NCI-H460 (cell line): ENCODE measurements at places on chromosomes 6 and 20. TPM values are rescaled to one million over a fixed set of nuclear protein-coding genes. Genes with fewer than 3 reads are reported as not detected.

- peak; percentile 2 for DNase-seq
Measured at GRCh38 chr6:84033523-84034451, at the start of gene MRAP2. MRAP2 (plus strand) TSS chr6:84033772; CDS start chr6:84055319, 21,547 bp downstream.

- DNase-seq = no peak
Measured at GRCh38 chr6:61586934-61587537, 699.0 kb downstream of the KHDRBS2 start.

DNA sequence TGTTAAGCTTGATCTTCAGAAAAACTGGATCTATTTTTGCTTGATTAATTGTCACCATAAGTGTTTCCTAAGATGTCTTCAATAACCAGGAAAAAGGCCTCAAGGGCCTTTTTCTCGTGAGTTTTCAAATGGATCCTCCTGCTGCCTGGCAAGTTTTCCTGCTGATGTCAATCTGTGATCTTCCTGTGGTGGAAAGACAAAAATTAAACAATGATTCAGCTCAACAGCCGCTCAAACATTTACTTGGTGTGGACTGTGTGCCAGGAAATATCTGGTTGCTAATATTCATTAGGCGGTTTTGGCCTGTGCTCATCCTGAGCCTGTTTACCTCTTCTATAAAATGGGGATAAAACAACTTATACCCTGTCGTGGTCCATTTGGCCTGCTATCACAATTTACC, 35.4 kb upstream of the SSTR4 start:
- DNase-seq = no peak

GRCh38 chr6:8589941-8590729, 154.8 kb upstream of the SLC35B3 start:
- peak; percentile 1 for DNase-seq

- DNase-seq = no peak
Measured at GRCh38 chr6:138331444-138331843, 46.3 kb upstream of the SMIM28 start.

GRCh38 chr6:126339796-126340609, at the start of gene CENPW:
CENPW (plus strand) TSS chr6:126340115; CDS start chr6:126340274, 159 bp downstream.
- DNase-seq = peak; percentile 81

GRCh38 chr20:49216991-49217578, 2.1 kb upstream of the DDX27 start:
- peak; percentile 88 for DNase-seq

NR2E1 gene
- not detected in 2 replicates for total RNA-seq

GRCh38 chr20:19826179-19826914, 68.3 kb downstream of the RIN2 start:
- DNase-seq = no peak

DNA sequence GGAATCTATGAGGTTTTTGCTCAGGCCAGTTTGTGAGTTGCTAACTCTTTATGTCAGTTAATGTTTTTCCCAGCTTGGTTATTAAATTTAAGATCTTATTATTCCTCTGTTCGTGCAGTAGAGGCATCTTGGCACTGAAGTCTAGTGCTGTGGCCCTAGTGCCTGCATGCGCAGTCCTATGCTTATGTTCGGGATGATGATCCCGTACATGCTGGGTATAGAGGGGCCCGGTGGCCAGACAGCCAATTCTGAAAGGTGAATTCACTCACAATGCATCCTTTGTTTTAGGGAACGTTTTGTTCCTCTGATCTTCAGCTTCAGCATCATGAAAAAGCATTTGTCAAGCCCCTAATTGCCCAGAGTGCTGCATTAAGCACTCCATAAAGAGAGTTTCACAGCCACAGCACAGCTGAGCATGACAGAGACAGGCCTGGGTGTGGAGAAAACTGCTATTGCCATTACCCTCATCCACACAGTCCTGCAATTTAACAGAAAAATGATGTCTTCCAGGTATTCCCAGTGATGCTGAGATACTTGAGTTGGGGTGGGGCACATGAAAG, 39.8 kb upstream of the BACH2 start:
- DNase-seq = no peak

TRIM40 gene
- total RNA-seq = not detected in 2 replicates

PGK2 gene
- total RNA-seq = not detected in 2 replicates

DNA sequence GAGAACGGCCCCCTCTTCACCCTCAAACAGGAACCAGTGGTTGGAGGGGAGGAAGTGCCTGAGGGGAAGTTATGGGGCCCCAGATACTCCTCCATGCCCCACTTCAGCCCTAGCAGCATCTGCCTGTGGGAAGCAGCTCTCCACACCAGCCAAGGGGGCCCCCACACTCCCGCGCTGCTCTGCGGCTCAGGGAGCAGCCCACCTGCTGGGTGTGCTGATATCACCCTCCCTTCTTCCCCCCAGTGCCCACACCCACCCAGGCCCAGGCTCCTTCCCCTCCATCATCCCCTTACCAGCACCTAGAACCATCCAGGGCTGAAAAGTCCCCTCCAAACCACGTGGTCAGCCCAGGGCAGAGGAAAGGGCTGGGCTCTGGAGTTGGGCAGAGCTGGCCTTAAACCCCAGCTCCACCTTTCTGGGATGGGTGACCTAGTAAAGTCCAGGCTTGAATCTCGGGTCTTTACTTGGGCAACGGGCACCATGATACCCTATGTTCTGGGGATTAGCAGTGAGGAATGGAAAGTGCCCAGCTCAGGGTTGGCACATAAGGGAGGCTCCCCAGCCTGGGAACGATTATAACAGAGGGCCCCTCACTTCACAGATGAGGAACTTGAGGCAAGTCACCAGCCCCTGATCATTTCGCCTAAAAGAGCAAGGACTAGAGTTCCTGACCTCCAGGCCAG, 663 bp downstream of the LST1 start:
- DNase-seq = no peak

PRR3 gene
- total RNA-seq = 9.1 and 9.6 TPM in 2 replicates

GRCh38 chr6:139569566-139569965, 195.1 kb upstream of the CITED2 start:
- no peak for DNase-seq

GRCh38 chr6:43278524-43279078, 19.5 kb upstream of the SLC22A7 start:
- no peak for DNase-seq

DNA sequence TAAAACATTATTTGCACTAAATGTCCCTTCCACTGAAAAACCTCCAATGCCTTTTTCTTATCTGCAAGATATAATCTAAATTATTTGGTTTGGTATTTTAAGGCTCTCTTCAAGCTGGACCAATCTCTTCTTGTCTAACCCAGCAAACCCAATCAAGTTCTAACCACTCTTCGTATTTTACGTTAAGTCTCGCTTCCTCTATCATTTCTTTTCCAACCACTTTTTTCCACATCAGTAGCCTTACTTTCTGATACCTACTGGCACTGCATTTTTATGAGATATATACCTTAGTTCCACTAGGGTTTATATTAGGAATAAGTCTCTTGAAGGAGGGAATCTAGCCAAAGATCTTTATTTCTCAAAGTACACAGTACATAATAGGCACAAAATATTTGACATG, 19.1 kb downstream of the FBXL4 start:
- DNase-seq = no peak

DNA sequence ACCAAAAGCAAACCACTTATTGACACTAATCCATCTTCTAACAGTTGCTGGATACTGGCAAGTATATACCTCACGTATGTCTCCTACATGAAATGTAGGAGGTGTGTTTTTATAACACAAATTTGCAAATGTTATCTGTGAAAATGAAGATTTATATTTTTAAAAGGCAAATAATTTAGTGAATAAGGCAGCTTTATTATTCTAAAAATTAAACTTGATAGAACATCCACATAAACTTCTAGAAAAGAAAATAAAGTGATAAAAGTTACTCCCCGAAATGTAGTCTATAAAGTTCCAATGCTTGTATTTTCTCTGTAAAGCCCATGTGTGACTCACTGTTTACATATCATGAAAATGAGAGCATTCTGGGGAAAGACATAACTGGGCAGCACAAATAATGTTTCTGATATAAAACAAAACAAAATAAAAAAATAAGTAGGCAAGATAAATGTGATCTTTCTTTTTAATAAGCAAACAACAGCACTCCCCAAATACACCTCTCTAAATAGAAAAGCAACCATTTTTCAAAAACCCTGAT, 84.4 kb downstream of the MAP7 start:
- DNase-seq = no peak

GRCh38 chr6:121235386-121235785, 98.9 kb downstream of the TBC1D32 start:
- no peak for DNase-seq

- DNase-seq = no peak
Measured at GRCh38 chr6:118246406-118246805, 301.7 kb upstream of the PLN start.

DNA sequence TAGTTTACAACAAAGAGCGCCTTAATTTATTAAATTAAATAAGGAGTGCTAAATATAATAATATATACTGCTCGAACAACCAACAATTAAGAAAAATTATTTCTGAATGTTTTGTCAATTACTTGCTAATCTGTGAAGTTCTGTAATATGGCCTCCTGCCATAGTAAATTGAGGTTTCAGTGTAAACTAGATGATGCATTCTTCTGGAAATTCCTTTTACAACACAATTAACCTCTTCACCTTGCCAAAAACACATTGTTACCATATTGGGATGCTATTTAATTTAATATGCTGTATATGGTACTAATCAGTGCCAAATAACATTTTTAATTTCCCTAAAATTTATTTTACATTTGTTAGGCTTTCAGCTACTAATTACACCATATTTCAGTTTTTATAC, 808.4 kb upstream of the CITED2 start:
- DNase-seq = no peak

UFL1 gene
- 24.8 and 33.1 TPM in 2 replicates for total RNA-seq

- no peak for DNase-seq
Measured at GRCh38 chr6:35713006-35713767, 23.6 kb upstream of the ARMC12 start.

DNA sequence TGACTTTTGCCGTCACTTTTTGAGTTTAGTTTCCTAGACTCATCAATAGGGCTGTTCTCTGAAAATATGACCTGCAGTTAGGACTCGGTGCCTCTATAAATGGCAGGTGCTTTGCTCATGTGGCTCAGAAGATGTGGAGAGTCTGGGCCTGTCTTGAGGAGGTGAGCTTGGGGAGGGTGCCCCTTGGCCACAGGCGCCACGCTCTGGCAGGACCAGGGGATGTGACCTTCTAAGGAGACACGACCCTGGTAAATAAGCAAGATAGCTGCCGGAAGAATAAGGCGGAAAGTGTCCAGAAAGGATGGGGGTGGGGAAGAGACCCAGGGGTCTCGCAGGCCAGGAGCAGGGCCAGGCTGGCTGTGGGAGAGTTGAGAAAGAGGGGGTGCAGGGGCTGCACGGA, 46.6 kb downstream of the TMEM242 start:
- DNase-seq = no peak

DNA sequence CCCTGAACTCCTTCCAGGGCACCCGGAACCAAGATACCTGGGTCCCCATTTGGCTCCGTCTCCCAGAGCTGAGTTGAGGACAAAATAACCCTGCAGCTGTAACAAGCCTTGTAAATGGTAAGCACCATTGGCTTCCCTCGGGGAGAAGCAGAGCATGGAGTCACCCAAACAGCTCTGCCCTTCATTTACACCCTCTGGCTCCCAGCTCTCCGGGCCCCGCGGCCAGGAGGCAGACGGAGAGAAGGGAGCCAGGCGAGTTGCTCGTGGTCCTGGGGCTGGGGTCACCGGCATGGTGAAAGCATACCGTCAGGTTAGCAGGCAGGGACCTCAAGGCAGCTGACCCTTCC, 2.1 kb downstream of the TFEB start:
- no peak for DNase-seq

- no peak for DNase-seq
Measured at GRCh38 chr6:20693466-20694063, 159.3 kb downstream of the CDKAL1 start.

- no peak for DNase-seq
Measured at GRCh38 chr6:169853196-169854082, 102.0 kb downstream of the ERMARD start.

- DNase-seq = no peak
Measured at GRCh38 chr6:22043284-22043962, 253.4 kb downstream of the PRL start.

- DNase-seq = no peak
Measured at GRCh38 chr6:8819446-8819845, 384.1 kb upstream of the SLC35B3 start.

DNA sequence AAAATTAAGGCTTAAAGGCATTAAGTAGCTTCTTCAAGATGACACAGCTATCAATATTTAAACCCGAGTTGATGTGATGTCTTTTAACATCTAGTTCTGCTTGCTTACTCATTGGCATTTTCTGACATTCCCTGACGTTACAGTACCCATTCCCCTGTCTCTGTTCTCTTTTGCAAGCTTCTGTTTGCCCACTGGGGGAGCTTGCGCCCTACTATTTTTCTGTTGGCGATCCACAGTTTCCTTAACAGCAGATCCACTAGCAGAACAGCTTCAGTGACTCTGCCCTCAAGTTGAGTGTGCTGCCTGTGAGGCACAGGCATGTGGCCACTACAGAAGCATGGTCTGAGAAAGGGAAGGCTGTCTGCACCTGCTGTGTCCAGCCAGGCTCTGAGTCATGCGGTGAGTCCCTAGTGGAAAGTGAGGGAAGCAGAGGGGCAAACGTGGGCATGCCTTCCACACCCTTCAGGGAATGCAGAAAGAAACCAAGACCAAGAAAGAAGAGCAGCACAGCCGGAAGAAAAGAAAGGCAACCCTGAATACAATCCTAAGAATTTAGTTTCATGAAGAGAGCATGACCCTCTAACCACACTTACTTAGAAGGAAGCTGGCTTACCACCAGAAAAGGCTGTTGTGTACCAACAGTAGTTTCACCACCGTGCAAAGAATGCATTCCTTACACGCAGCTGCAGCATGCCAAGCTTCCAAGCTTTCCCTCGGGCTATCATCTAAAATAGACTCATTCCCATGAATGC, 97.7 kb upstream of the VGLL2 start:
- DNase-seq = no peak

ADGB gene
- not detected in 2 replicates for total RNA-seq

- DNase-seq = no peak
Measured at GRCh38 chr6:1499777-1500176, 109.9 kb upstream of the FOXC1 start.

GRCh38 chr20:1225263-1225782, 521 bp upstream of the RAD21L1 start:
- DNase-seq = no peak

- no peak for DNase-seq
Measured at GRCh38 chr20:1888796-1889463, 6.3 kb upstream of the SIRPA start.

DNA sequence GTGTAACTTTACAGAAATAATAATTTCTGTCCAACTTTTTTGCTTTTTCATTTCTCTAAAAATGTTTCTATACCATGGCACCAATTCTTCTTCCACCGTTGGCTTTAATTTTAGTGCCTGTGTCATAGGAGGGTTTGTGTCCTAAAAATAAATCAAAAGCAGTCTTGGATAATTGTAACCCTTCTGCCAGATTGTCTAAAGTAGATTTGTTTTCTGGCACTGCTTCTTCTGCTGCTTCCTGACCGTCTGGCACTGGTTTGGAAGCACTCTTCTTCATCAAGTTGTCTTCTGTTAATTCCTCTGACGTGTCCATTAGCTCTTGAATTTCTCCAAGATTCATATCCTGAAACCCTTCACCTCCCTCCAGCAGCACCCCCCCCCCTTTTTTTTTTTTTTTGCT, 33.1 kb downstream of the SCAF8 start:
- no peak for DNase-seq

DNA sequence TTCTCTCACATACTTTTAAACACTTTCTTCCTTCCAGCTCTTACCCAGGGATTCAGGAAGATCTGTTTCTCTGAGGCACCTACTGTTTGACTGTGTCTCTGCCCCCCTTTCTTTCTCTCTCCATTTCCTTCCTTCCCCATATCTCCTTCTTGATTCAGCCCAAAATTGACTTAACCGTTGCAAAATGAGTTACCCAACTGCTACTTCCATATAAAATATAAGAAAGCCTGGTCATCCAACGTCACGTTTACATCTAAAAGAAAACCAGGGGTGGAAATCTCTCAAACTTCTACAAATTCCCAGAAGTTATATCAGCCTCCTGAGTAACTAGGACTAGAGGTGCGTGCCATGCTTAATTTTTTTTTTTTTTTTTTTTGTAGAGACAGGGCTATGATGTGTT, 95.2 kb upstream of the INSM1 start:
- no peak for DNase-seq
